ENCODE measurements at places on chromosomes 4 and X.
A peak's percentile ranks its signal among the peaks of the same experiment; 100 is the strongest.

- H3K27me3 ChIP-seq, result no peaks in the 10 kb centered on the region
- no peaks in the 10 kb centered on the region for H3K36me3 ChIP-seq
- no peaks in the 10 kb centered on the region for H3K4me1 ChIP-seq
- H3K27ac ChIP-seq, result no peak overlapping the region
Measured at GRCh38 chr4:170853422-170854021, 763.8 kb upstream of the AADAT start.

- no peak overlapping the region for H3K27ac ChIP-seq
- no peaks in the 10 kb centered on the region for H3K4me1 ChIP-seq
- H3K27me3 ChIP-seq, result no peaks in the 10 kb centered on the region
- no peaks in the 10 kb centered on the region for H3K36me3 ChIP-seq
Measured at GRCh38 chr4:46844325-46844917, 64.6 kb downstream of the COX7B2 start.

GRCh38 chrX:119389871-119390501 is 9.2 kb upstream of the SLC25A43 start:
- H3K27me3 ChIP-seq, result no peaks in the 10 kb centered on the region
- DNase-seq, result no peak
- no peak overlapping the region for H3K4me3 ChIP-seq
- H3K27ac ChIP-seq, result no peak overlapping the region

DNA sequence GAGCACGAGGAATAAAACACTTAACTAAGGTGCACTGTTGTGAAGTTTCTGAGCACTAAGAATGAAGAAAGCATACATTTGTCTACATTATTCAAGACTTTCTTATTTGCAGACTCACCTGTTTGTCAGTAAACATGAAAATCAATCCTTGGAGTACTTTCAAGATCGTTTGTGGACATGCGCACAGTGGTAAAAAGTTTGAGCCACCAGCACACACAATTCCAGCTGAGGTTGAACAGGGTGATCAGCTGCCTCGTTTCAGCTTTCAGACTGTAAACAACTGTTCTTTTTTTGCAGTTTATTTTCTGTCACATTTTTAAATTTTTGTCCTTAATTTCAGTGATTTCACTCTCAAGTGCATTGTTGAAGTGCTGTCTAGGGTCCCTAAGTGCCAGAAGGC is 143.8 kb upstream of the VCX2 start:
- no peak overlapping the region for H3K27ac ChIP-seq
- DNase-seq, result no peak
- H3K36me3 ChIP-seq, result no peaks in the 10 kb centered on the region
- H3K4me1 ChIP-seq, result 0 out of 2 replicates have a peak, but pooled peaks cover 1% of the 10 kb centered on the region
- H3K27me3 ChIP-seq, result no peaks in the 10 kb centered on the region

GRCh38 chr4:139814323-139815015 is 148.8 kb downstream of the MGST2 start:
- DNase-seq, result no peak
- no peaks in the 10 kb centered on the region for H3K27me3 ChIP-seq
- H3K4me3 ChIP-seq, result no peak overlapping the region
- H3K36me3 ChIP-seq, result no peaks in the 10 kb centered on the region

GRCh38 chr4:13329963-13330362 is 154.2 kb downstream of the RAB28 start:
- no peaks in the 10 kb centered on the region for H3K4me1 ChIP-seq
- no peaks in the 10 kb centered on the region for H3K36me3 ChIP-seq
- H3K4me3 ChIP-seq, result no peak overlapping the region

GRCh38 chrX:49162620-49163019 is at the start of gene MAGIX:
TSS of gene MAGIX (plus strand) at chrX:49162758. CDS start at chrX:49162890, 132 bp downstream.
- H3K4me3 ChIP-seq, result peak within 1 kb of the TSS; percentile 45
- no peaks in the 10 kb centered on the region for H3K4me1 ChIP-seq
- H3K36me3 ChIP-seq, result no peaks in the 10 kb centered on the region

DNA sequence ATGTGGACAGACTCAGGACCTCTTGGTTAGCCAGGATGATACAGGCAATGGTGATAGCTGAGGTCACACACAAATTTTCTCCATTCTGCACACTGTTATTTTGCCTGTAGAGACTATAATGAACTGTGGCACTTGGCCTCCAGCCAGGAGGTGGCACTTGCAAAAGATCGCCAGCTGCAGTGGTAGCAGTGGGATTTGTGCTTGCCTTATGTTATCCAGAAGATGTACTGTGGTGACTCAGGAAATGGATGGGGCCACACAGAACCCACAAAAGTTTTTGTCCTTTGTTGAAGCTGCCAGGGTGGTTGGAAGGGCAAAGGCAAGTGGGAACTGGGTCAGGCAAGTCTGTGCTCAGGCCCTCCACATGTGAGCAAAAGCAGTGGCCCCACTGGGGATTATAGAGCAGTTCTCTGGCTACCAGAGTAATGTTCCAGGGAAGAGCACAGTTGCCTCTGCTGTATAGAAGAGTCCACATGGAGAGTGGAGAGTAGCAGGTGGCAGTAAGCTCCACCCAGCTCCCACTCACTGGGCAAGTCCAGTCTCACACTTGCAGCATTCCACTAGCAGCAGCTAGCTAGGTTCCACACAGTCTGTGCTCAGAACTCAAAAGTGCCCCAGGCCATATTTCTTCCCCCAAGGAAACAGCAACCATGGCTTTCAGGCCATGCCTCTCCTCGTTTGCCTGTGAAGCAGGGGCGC is 5.9 kb upstream of the C4orf17 start:
- no peaks in the 10 kb centered on the region for H3K4me1 ChIP-seq
- H3K27ac ChIP-seq, result no peak overlapping the region
- H3K4me3 ChIP-seq, result no peak overlapping the region
- H3K27me3 ChIP-seq, result no peaks in the 10 kb centered on the region
- H3K36me3 ChIP-seq, result no peaks in the 10 kb centered on the region

- H3K4me1 ChIP-seq, result no peaks in the 10 kb centered on the region
- no peak for DNase-seq
- H3K4me3 ChIP-seq, result no peak overlapping the region
- H3K27me3 ChIP-seq, result no peaks in the 10 kb centered on the region
- no peaks in the 10 kb centered on the region for H3K36me3 ChIP-seq
- H3K27ac ChIP-seq, result no peak overlapping the region
Measured at GRCh38 chrX:71976753-71977152, 66.1 kb downstream of the NHSL2 start.

GRCh38 chrX:65755786-65756185 is 88.3 kb downstream of the MSN start:
- no peak overlapping the region for H3K4me3 ChIP-seq
- no peak for DNase-seq
- H3K36me3 ChIP-seq, result no peaks in the 10 kb centered on the region

GRCh38 chr4:78720994-78721677 is 55.0 kb upstream of the BMP2K start:
- no peaks in the 10 kb centered on the region for H3K36me3 ChIP-seq
- no peak overlapping the region for H3K4me3 ChIP-seq
- H3K4me1 ChIP-seq, result peaks cover 4% of the 10 kb centered on the region
- H3K27ac ChIP-seq, result no peak overlapping the region
- no peak for DNase-seq

- H3K4me3 ChIP-seq, result peak overlapping the region; percentile 47
- H3K27me3 ChIP-seq, result peaks cover 18% of the 10 kb centered on the region
Measured at GRCh38 chr4:46994007-46994405, 625 bp upstream of the GABRA4 start.

DNA sequence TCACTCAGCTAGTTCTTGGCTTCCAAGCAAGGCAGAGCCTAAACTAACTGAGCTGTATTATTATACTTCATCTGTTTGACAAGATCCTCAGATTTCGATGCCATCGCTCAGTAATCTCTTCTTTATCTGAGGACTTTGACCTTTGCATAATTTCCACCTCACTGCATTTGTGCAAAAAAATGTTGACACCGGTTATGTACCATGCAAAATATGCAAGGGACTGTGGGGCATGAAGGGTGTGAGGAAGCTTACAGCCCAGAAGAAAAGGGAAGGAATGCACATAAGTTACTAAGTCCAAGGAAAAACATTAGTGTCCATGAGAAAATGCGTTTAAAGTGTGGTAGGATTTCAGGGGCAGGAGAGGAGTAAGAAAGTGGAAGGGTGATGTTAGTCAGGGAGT is 295.4 kb downstream of the PACRGL start:
- no peak overlapping the region for H3K27ac ChIP-seq
- no peak for DNase-seq
- no peaks in the 10 kb centered on the region for H3K27me3 ChIP-seq

- no peaks in the 10 kb centered on the region for H3K4me1 ChIP-seq
- no peaks in the 10 kb centered on the region for H3K36me3 ChIP-seq
- DNase-seq, result no peak
- H3K4me3 ChIP-seq, result no peak overlapping the region
- H3K27ac ChIP-seq, result no peak overlapping the region
- no peaks in the 10 kb centered on the region for H3K27me3 ChIP-seq
Measured at GRCh38 chr4:89939994-89940393, 45.3 kb downstream of the MMRN1 start.

GRCh38 chrX:46712764-46713163 is 46.2 kb downstream of the SLC9A7 start:
- H3K27ac ChIP-seq, result no peak overlapping the region
- no peaks in the 10 kb centered on the region for H3K27me3 ChIP-seq
- no peak for DNase-seq
- H3K36me3 ChIP-seq, result no peaks in the 10 kb centered on the region

GRCh38 chr4:80361329-80361900 is 25.9 kb downstream of the CFAP299 start:
- H3K4me1 ChIP-seq, result peaks cover 3% of the 10 kb centered on the region
- no peaks in the 10 kb centered on the region for H3K27me3 ChIP-seq
- no peak overlapping the region for H3K4me3 ChIP-seq
- H3K36me3 ChIP-seq, result no peaks in the 10 kb centered on the region

DNA sequence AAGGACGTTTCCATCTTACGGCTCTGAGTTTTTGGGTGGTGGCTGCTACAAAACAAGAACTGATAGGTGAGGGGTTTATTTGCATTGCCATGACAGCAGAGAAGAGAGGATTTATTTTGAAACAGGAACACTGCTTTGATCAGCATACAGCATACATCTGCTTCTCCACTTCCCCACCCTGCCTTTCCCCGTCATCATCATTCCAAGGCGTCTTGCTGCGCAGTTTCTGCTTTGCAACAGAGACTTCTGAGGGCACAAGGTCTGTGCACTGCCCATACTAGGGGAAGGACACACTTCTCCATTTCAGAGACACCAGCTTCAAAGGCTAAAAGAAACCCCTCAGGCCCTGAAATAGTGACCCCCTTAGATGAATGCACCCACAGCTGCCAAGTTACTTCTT is 19.1 kb downstream of the STARD8 start:
- H3K36me3 ChIP-seq, result no peaks in the 10 kb centered on the region
- no peak overlapping the region for H3K4me3 ChIP-seq
- no peaks in the 10 kb centered on the region for H3K4me1 ChIP-seq
- DNase-seq, result no peak
- no peaks in the 10 kb centered on the region for H3K27me3 ChIP-seq
- no peak overlapping the region for H3K27ac ChIP-seq

GRCh38 chr4:125725957-125726525 is 411.3 kb downstream of the FAT4 start:
- H3K4me1 ChIP-seq, result peaks cover 2% of the 10 kb centered on the region
- DNase-seq, result no peak
- no peaks in the 10 kb centered on the region for H3K27me3 ChIP-seq

DNA sequence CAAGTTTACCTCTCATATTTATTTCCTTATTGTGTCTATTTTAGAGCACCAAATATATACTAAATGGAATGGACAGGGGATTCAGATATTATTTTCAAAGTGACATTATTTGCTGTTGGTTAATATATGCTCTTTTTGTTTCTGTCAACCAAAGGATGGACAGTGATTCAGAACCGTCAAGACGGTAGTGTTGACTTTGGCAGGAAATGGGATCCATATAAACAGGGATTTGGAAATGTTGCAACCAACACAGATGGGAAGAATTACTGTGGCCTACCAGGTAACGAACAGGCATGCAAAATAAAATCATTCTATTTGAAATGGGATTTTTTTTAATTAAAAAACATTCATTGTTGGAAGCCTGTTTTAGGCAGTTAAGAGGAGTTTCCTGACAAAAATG is 6.2 kb downstream of the FGB start:
- H3K36me3 ChIP-seq, result no peaks in the 10 kb centered on the region
- H3K27ac ChIP-seq, result no peak overlapping the region

DNA sequence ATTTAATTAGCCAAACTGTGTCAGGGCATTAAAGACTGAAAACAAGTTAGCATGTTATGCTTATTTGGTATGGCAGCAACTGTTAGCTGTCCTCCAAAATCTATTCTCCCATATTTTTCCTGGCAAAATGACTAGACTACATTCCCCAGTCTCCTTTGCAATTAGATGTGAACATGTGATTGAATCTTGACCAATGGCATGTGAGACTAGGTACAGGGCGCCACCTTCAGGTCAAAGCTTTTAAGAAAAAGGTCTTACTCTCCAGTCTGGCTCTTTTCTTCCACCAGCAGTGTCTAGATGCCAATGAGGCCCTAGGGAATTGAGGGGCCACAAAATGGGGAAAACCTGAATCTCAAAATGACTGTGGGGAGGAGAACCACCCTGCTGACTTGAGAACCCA is 408.2 kb downstream of the SMARCA1 start:
- DNase-seq, result peak; percentile 31
- H3K36me3 ChIP-seq, result no peaks in the 10 kb centered on the region
- H3K4me1 ChIP-seq, result no peaks in the 10 kb centered on the region
- no peaks in the 10 kb centered on the region for H3K27me3 ChIP-seq
- H3K4me3 ChIP-seq, result no peak overlapping the region
- no peak overlapping the region for H3K27ac ChIP-seq

DNA sequence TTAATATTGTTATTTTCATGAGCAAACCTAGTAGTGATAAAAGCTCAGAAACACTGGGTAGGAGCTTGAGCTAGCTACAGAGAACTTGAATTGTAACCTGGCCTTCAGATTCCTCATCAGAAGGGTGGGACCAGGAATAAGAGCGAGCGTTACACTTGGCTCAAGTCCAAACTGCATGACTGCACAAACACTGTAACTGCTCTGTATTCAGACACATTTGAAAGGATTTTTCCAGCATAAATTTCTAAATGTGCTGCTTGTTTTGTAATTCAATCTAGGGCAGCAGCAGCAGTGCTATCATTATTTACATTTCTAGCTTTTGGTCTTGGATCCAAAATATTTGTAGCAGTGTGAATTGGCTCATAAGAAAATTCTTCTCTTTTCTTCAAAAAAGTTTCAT is 133.0 kb upstream of the TMLHE start:
- no peak for DNase-seq
- H3K36me3 ChIP-seq, result no peaks in the 10 kb centered on the region
- no peak overlapping the region for H3K4me3 ChIP-seq
- no peak overlapping the region for H3K27ac ChIP-seq
- H3K27me3 ChIP-seq, result no peaks in the 10 kb centered on the region

GRCh38 chrX:109735202-109735744 is 2.2 kb upstream of the ACSL4 start:
- no peak overlapping the region for H3K27ac ChIP-seq
- no peaks in the 10 kb centered on the region for H3K4me1 ChIP-seq
- no peak for DNase-seq
- H3K4me3 ChIP-seq, result no peak overlapping the region

DNA sequence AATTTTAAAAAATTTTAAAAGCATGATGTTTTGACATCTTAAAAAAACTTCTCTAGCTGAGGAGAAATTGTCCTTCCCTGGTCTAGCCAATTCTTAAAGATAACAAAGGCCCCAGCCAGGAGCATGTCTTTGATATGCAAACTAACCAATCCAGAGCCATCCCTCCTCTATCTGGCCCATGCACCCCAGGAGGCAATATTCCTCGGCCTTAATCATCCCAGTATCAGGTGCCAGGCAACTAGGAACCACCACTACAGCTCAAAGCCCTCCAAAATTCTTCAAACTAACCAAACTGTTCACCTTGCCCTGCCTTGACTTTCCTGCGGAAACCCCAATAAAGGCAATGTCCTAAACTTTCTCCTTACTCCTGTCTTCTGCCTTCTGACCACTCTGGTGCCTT is 97.8 kb upstream of the USP9X start:
- no peaks in the 10 kb centered on the region for H3K36me3 ChIP-seq
- no peak for DNase-seq
- H3K4me3 ChIP-seq, result no peak overlapping the region
- H3K27ac ChIP-seq, result no peak overlapping the region
- no peaks in the 10 kb centered on the region for H3K4me1 ChIP-seq

GRCh38 chrX:136251041-136251991 is at the start of gene MAP7D3:
TSS of gene MAP7D3 (minus strand) at chrX:136251400. CDS start at chrX:136251358, 42 bp downstream.
- H3K4me1 ChIP-seq, result peaks cover 2% of the 10 kb centered on the region
- H3K4me3 ChIP-seq, result peak within 1 kb of the TSS; percentile 69
- H3K27me3 ChIP-seq, result no peaks in the 10 kb centered on the region
- no peak within 1 kb of the TSS for H3K27ac ChIP-seq

Data from iPS DF 6.9 (cell line).